ENCODE measurements at places on chromosomes 5 and 9.

GRCh38 chr9:134063088-134063570, 4.7 kb downstream of the BRD3 start:
- DNase-seq, result no peak

GRCh38 chr9:116939161-116939560, 252.1 kb downstream of the TRIM32 start:
- no peak for DNase-seq

DNA sequence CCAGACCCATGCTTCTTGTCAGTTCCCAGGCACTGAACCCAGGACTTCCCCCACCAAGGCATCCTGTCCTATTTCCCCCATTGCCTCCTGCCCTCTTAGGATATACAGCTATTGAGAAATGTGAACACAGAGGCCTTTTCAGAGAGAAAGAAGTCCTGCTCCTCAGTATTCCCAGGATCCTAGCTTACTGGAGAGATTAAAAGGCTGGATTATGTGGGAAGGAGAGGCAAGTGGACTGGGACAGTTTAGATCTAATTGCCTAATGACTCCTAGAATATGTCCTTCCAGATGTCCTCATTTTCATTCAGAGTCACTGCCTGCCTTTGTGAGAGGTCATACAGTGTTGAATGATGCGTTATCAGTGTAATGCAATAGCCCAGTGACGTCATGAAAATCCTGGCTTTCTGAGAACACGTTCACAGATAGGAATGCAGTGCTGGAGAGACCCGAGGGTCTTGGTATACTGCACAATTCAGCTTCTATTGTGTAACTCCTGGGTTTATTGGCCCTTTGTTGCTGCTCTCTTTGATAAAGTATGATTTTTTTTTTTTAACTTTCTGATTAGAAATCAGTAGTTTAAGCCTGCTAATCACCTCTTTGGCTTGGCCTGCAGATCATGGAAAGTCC, 26.2 kb downstream of the WWC1 start:
- DNase-seq, result peak; percentile 96

DNA sequence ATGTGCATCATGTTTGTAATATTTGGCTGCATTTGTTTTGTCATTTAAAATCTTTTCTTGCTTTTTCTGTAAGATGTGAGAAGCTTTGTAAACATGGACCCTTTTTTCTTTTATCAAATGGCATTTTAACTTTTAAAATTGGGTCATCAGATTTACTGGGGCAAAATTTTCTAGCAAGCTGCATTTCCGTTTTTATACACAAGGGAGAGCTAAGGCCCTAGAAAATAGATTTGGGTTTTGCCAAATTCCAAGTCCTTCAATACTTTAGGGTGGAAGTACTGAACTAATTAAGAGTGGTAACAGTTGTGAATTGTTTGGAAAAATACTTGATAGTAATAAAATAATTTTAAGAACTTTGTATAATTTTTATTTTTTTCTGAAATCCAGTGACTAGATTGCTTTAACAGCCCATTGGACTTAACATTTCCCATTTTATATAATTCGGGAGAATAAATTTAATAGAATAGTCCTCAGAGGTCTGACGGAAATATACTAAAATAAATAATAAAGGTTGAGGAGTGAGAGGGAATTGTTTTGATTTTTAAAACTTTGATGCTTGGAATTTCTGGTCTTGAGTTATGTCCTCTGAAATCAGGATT, 117.4 kb downstream of the SMARCA2 start:
- no peak for DNase-seq

DNA sequence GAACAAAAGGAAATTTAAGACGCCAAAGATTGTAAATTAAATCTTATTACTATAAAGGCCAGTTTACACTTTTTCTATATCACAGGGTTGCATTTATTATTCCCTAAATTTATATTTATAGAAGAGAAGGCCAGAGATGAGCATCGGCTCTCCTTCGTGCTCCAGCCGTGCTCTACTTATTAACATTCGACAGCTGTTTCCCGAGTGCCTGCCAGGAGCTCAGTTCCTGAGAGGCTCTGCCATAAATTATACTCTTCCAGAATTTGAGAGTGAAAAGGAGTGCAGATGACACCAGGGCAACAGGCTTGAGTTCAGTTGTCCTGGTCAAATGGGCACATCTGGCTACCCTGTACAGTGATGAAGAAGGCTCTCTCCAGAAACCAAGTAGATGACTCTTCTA, 70.1 kb downstream of the PCSK5 start:
- peak; percentile 2 for DNase-seq

DNA sequence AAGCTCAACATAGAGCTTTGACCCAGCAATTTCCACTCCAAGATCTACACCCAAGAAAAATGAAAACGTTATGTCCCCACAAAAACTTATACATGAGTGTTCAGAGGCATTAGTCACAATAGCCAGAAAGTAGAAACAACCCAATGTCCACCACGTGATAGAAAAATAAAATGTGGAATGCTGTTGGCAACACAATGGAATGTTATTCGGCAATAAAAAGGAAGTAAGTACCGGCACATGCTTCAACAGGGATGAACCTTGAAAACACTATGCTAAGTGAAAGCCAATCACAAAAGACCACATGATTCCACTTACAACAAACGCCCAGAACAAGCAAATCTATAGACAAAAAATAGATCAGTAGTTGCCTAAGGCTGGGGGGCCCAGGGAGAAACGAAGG, 6.0 kb downstream of the UBQLN1 start:
- DNase-seq, result no peak

- DNase-seq, result no peak
These were observed 121.1 kb upstream of the IL12B start for GRCh38 chr5:159451197-159452052.

DNA sequence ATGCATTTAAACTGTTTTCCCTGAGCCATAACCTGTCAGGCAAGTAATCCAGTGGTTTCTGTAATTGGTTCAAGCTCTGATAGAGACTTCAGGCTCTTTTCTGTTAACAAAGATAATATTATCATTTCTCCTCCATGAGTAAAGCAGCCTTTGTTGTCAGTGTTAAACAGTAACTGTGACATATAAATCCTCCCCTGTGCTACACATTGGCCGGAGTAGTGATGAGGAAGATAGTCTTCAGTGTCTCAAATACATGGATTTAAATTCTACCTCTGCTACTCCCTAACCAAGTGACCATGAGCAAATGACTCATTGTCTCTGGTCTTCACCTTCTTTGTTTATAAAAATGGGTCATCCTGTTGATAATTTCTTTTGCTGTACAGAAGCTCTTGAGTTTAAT, 615.5 kb upstream of the CHD1 start:
- no peak for DNase-seq
